ENCODE measurements at places on chromosomes 4 and X.

- DNase-seq, result no peak
These were observed 116.8 kb upstream of the KIT start for GRCh38 chr4:54540931-54541330.

- DNase-seq, result no peak
These were observed 45.0 kb downstream of the PIR start for GRCh38 chrX:15448010-15448639.

GRCh38 chr4:62455871-62456270 lies 1255.7 kb downstream of the ADGRL3 start:
- no peak for DNase-seq

- DNase-seq, result no peak
These were observed 183.0 kb upstream of the NOCT start for GRCh38 chr4:138832563-138832962.

- no peak for DNase-seq
These were observed 285.6 kb upstream of the CPEB2 start for GRCh38 chr4:14716691-14717090.

All from LoVo (cell line).